ENCODE measurements at places on chromosomes 2 and 18.

DNA sequence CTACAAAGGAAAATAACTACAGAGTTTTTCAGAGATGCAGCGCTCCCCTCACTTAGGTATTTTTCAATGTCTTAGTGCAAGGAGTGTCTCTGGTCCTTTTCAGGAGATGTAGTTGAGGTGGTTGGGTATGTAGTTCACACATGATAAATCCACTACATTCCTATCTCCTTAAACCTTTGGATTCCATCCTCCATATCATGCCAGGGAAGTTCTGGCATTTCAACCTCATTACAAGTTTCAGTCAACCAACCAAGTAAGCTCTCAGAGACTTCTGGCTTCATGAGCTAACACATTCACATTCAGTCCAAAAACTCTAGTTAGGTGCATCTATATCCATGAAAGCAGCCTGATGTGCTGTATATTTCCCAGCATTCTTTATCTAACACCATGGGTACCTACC, 47.3 kb downstream of the MAP3K20 start:
- no peak for DNase-seq

DNA sequence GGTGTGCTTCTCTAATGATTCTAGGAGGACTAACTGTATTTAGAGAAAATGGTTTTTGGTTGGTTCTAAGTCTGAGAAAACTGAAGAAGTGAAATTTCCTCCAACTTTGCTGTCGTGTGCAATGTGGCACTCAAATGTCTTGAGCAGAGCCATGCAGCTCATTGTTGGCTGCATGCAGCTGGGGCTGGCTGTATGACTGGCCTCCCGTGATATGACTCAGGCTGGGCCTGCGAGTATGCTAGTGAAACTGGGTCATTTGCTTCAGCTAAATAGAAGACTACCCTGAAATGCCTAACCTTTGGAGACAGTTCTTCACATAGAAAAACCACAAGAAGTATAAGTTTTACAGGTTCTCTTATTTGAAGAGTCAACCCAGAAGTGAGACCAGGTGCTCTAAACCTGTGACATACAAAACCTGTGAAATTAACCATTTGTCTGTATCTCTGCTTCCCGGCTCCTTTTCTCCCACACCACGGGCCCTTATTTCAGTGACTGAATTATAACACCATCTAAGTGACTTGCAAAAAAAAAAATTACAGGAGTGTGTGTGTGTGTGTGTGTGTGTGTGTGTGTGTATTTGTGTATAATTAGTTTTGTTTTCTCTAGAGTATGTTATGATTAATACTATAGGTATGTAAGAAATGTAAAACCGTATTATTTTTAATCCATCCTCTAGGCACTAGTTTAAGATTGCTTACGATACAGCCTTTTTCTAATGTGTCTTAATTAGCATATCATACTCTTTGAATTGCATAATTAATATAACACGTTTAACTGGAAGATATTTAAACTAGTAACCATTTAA, 15.9 kb downstream of the POLI start:
- peak; percentile 97 for DNase-seq

DNA sequence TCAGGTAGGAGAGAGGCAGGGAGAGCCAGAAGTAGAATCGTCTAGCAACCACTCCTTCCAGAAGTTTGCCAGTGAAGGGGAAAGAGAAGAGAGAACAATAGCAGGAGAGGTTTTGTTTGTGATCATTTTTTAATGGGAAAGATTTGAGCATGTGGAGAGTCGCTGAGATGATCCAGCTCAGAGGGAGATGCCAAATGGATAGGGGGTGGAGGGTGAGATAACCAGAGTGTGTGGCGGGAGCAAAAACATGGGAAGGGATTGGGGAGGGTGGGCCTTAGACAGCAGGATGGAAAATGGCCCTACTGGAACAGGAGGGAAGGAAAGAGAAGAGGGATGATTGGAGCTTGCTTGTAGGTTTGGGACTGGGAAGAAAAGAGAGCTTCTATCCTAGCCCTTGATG, 269.8 kb downstream of the GLI2 start:
- DNase-seq = no peak

GRCh38 chr2:216327447-216327935, 44.8 kb downstream of the MARCHF4 start:
- no peak for DNase-seq

- DNase-seq = no peak
Measured at GRCh38 chr2:213237787-213238186, 46.5 kb upstream of the SPAG16 start.

DNA sequence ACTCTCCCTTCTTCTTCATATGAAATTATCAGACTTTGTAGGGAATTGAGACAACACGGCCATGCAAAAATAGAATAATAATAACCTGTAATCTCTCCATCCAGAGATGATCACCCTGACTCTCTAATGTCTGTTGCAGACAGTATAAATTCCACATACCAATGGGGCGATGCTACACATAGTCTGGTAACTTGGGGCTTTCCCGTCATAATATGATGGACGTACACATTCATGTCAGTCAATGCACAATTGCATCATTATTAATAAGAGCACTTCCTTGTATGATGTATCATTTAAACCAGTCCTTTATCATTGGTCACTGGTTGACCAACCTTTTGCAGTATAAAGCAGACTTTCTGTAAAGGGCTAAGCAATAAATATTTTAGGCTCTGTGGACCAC, 39.5 kb upstream of the SCLY start:
- no peak for DNase-seq

DNA sequence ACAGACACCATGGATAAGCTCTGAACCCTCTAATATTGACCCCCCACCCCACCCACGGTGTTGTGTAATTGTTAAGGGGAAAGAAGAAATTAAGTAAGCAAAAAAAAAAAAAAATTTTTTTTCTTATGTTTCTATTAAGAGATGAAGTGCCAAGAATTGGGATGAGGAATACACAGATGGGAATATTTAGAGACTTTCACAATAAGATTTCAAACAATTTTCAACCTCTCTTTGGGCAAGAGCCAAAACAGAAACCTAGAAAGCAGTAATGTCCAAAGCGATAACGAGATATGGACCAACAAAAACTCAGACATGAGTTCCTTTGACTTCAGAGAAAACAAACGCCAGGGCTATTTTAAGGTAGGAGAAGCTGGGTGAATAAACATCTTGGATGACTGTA, 14.4 kb downstream of the PIEZO2 start:
- DNase-seq = no peak

DNA sequence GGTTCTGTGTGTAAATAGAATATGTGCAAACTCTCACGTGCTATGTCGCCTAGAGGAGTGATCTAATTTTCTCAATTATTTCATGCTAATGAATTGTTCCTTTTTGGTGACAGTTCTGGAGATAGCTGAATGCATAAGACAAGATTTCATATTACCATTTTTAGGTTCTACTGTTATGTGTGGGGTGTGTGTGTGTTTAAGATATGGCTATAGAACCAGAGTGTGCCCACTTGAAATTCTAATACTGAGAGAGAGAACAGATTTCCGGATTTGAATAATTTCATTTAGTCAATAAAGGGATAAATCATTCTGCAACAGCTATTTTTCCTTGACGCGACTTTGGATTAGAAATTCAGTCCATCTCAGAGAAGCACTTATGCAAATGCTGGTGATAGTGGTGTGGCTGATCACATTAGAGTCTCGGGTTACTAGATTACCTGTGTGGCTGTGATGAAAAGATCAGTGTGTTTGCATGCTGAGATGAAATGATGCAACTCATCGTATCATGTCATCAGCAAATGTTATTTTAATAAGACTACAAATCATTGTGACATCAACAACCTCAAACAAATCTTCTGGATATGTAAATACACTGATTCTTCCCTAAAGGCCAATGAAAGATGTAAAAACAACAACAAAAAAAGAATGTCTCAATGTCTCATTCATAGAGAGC, 415.9 kb downstream of the EPHA4 start:
- DNase-seq = no peak

DNA sequence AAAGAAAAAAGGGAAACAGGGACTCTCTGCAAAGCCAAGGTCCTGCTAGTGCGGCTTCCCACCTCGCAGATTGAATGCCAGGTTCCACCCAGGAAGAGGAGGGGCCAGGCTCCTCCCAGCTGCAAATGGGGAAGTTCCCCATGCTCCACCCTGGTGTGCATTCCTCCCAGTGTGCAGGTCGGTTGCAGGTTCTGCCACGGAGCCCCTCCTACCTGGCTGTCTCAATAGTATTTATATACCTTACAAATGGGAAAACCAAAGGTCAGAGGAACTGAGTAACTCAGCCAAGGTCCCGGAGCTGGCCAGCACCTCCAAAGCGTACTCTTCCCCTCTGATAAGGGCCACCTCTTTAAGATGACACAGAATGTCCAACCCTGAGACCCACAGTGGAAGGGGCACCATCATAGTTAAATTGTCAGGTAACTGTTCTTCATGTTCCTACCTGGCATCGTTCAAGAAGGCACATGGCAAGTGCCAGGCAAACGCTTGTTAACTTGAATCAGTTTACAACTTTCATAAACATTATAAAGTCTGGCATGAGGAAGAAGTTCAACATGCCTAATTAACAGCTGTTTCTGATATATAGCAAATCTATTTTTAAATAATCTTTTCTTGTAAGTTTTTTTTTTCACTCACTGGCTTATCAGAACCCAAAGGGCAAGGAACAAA, 35.5 kb downstream of the POU3F3 start:
- no peak for DNase-seq

- no peak for DNase-seq
Measured at GRCh38 chr18:33946336-33946735, 278.4 kb downstream of the NOL4 start.

- DNase-seq = no peak
Measured at GRCh38 chr2:119476301-119477112, 44.9 kb downstream of the TMEM37 start.

Measured in GM12878 (cell line).